8988T (cell line): ENCODE measurements at places on chromosomes 7 and 10.

DNA sequence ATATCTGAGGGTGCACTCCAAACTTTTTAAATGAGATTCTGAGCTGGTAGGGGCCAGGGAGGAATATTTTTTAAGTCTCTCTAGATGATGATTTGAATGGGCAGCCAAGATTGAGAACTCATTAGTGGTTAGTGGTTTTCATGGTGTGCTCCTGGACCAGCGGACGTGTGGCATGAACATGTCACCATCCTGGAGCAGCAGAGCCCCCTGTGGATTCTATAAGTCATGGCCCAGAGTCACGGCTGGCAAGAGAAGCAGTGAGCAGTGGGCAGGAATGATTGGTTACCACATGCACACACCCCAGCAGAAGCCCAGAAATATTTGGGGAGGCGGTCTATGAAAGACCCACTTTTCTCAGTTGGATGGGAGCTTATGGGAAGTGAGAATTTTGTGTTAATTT lies 21.2 kb upstream of the UCN3 start:
- DNase-seq: no peak

DNA sequence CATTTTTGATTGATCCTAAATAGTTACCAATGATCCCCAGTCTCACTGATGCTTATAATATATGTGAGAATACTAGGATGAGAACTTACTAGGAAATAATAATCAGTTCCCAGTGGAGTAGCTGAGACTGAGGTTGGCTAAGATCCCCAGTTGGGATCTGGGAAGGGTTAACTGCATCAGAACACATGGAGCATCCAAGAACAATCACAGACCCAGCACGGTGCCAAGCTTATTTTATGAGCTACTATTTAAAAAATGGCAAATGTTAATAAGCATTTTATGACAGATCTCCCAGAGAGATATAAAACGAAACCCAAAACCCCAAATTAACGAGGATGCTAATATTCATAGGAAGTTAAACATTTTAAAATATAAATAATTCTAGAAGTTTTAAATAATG lies 379.5 kb downstream of the THSD7A start:
- DNase-seq: no peak

DNA sequence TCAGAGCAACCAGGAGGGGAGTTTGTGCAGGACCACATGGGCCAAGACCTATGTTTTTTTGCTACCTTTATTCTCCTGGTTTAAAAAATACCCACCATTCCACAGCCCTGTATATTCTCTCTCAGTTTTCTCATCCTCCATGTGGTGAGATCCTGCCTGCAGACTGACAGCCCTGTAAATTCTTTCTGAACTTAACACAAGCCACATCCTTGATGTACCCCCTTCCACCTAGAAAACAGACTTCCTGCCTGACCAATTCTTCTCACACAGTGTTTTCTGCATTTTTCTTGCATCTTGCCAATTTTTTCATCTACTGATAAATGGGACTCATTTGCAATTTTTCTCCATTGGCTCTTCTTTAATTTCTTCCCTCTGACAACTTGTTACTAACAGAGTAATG lies 78.4 kb downstream of the INSYN2A start:
- DNase-seq: no peak

DNA sequence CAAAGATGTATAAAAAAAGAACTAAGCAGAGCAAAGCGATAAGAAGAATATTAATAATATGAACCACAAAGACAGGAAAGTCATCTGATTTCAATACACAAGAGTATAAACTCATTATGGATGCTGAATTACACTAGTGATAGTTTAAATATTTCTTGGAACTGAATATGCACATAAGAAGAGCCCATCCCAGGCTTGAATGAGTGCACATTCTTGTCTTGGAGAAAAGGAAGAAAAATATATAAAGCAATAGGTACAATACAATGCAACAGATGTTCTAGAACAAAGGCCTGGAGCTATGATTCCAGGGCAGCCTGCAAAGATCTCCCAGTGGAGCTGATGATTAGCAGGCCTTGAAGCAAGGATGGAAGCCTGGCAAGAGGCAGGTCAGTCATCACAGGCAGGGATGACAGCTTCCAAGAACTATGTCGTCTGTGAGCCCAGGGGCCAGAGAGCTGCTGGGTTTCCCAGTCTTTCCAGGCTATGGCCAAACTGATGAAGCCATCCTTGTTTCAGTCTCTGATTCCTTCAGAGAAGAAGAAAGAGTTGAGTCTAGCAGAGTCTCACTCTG lies 277.6 kb downstream of the KCNMA1 start:
- no peak for DNase-seq

DNA sequence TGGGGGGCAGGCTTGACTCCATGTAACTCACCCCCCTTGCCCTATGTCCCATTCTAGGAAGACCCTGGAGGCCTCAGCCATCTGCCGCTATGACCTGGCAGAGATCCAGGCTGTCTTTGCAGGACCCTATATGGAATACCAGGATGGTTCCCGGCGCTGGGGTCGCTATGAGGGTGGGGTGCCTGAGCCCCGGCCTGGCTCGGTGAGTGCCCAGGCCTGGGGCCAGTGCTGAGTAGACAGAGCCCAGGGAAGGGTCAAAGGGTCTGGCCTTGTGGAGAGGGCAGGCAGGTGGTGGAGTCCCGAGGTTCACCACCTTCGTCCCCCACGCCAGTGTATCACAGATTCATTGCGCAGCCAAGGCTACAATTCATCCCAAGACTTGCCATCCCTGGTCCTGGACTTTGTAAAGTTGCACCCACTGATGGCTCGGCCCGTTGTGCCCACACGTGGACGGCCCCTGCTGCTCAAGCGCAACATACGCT lies 7.5 kb downstream of the MRPL43 start:
- no peak for DNase-seq

DNA sequence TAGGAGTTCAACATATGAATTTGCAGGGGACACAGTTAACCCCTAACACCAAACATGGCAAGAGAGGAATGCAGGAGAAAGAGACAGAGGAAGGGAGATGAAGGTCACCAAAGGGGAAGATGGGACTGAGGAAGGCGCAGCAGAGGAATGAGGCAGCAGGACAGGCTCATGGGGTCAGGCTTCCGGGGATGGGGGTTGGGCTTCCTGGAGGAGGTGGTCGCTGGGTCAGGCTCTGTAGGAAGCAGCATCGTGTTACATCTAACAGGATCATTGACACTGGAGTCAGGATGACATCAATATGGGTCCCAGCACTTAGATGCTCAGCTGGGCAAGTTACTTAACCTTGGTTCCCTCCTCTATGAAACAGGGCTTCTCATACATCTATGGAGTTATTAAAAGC lies 113.2 kb downstream of the NPTX2 start:
- no peak for DNase-seq

- no peak for DNase-seq
Measured at GRCh38 chr7:56493704-56494450, 377.7 kb upstream of the NUPR2 start.
